Esophagus squamous epithelium (tissue), 5 donors: ENCODE measurements at places on chromosomes 3 and 15.

- no peak for DNase-seq
Measured at GRCh38 chr15:77622209-77622933, 10.3 kb downstream of the LINGO1 start.

DNA sequence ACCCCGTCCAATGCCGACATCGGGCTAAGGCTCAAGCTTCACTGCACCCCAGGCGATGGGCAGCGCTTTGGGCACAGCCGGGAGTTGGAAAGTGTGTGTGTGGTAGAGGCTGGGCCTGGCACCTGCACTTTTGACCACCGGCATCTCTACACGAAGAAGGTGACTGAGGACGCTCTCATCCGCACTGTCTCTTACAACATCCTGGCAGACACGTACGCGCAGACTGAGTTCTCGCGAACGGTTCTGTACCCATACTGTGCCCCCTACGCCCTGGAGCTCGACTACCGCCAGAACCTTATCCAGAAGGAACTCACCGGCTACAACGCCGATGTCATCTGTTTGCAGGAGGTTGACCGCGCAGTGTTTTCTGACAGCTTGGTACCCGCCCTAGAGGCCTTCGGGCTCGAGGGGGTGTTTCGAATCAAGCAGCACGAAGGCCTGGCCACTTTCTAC is 1.0 kb downstream of the PDE12 start:
- DNase-seq = no peak

DNA sequence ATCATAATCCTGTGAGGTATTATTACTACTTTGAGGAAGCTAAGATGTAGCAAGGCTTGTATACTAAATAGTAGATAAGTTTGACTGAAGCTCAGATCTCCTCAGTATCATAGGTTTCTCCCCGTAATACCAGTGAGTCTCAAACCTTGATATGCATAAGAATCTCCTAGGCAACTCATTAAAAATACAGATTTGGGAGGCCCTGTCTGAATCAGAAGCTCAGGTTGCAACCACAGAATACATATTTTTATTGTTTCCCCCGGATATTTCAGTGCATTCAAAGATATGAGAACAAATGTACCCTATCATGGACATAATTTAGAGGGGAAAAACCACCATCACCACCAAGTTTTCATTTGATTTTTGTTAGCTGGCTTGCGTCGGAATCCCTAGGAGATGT is 242.1 kb upstream of the C2CD4B start:
- no peak for DNase-seq

DNA sequence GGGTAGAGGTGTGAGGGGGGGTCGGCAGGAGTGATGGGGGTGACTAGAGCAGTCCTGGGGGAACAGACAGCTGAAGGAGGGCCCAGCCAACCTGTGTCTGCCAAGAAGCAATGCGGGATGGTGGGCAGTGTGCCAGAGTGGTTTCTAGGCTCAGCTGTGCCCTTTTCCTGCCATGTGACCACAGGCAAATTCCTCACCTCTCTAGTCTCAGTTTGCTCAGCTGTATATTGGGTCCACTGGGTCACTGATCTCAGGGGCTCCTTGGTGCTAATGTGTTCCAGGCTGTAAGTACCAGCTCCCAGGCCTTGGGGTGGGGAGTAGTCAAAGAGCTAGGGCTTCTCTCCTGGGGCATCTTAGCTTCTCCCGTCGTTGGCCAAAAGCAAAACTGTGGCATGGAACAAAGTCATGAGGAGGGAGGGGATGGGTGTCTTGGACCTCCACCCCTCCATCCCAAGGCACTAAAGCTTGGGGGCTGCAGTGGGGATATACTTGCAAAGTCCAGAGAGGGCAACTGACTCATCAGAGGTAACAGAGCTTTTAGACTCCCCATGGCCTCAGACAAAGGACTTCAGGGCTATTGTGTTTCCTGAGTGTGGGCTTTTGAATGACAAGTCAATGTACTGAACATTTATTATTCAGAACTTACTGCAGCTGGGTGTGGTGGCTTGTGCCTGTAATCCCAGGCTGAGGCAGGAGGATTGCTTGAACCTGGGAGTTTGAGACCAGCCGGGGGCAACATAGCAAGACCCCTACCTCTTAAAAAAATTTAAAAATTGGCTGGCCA is 20.9 kb downstream of the SMAD6 start:
- DNase-seq = no peak

DNA sequence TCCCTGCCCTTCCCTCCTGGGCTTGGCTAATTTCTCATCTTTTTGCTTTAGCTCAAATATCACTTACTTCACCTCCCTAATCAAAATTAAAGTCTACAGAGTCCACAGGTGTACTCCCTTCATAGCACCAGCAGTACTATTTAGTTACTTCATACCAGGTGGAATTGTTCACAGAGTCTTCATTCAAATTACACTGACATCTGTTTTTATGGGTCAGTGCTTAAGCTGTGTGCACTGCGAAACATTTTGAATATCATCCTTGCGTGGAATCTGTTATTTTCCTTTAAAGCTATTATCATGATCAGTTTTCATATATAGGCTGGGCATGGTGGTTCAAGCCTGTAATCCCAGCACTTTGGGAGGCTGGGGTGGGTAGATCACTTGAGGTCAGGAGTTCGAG is 2.7 kb upstream of the SERF2 start:
- no peak for DNase-seq

GRCh38 chr15:52137432-52138357 is 25.1 kb upstream of the BCL2L10 start:
- DNase-seq = no peak

DNA sequence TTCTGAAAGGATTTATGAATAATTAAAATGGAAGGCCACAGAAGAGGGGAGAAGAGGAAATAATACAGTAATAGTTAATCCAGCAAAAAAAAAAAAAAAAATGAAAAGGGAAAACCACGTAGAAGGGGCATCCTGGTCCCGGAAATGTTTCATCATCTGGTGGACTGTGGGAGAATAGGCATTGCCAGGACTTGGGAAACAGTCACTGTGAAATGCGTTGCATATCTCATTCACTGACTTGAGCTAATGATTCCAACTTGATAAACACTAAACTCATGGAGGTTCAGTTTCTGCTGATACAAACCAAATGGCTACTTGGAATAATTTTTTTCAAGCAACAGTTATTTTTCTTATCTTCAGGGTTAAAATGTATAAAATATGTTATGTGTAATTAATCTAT is 3.2 kb downstream of the XCR1 start:
- DNase-seq = no peak

DNA sequence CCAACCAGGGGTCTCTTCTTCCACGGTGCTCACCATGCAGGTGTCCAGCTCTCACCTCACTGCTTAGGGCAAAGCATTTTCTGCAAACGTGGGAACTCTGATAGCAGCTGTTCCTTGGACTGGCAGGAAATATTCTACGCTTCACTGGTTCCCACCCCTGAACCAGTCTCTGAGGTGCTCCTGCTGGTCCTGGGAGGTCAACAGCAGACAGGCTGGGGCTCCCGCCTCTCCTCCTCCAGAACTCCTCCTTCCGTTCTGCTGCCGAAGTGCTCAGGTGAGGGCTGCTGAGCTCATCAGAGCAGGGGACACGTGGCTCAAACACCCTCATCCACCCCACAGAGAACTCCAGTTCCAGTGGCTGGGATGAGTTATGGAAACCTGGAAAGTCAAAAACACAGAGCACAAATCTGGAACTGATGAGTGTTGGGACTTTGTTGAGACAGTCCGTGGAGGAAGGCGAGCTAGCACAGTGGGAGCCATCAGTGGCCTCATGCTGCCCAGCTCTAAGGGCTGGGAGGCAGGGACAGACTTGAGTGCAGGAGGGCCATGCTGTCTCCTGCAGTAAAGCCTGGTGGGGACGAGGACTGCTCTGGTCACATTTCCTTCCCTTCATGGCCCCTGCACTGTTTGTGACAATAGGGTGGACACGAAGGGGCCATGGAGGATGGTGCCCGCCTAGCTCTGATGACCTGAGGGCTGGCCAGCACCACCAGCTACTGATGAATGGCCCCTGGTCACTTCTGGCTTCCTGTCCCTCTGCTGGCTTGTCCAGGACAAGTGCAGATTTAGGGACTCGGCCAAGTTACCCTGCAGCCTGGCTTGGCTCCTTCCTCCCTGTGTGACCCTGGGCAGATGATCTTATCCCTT is 137.8 kb downstream of the KLF13 start:
- no peak for DNase-seq

DNA sequence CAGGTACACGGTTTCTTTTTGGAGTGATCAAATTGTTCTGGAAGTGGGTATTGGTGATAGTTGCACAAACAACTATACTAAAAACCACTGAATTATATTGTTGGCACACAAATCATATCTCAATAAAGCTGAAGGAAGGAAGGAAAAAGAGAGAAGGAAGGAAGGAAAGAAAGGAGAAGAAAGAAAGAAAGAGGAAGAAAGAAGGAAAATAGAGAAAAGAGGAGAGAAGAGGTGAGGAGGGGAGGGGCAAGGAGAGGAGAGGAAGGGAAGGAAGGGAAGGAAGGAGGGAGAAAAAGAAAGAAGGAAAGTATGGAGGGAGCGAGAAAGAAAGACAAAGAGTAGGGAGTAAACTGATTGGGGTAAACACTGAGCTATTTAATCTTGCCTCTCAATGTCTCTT is 77.9 kb upstream of the TSC22D2 start:
- DNase-seq = no peak

DNA sequence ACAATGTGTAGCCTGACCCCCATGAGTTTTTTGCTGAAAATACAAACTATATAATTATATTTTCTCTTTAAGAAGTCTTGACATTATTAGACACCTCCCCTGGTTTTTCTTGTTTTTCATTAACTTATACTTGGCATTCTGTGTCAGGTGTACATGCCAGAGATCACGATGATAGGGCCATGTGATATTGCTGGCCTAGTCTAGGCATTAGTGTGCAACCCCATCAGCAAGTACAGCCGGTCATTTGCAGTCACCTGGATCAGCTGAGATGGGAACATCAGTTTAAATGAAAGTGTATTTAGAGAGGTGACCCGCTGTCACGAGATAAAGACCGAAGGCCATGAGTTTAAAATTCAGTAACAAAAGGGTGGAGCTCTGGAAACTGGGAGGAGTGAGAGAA is 12.6 kb upstream of the SPPL2A start:
- no peak for DNase-seq

- no peak for DNase-seq
Measured at GRCh38 chr3:58004973-58005372, 3.2 kb upstream of the FLNB start.

- no peak for DNase-seq
Measured at GRCh38 chr3:6528951-6529350, 332.0 kb upstream of the GRM7 start.
